A549 treated with DMSO at 1 μM for 4 hours (cell line): ENCODE measurements at places on chromosomes 11 and 22. TPM values are rescaled to one million over a fixed set of nuclear protein-coding genes. Genes with fewer than 3 reads are reported as not detected.

OR52E8 gene
- not detected in 5 replicates for total RNA-seq

FAM168A gene
- total RNA-seq, result 12.0 to 17.6 TPM (median 15.2 TPM) in 5 replicates

ANGPTL5 gene
- total RNA-seq, result not detected in 5 replicates

EED gene
- 26.5 to 32.2 TPM (median 28.4 TPM) in 5 replicates for total RNA-seq

EXT2 gene
- 56.2 to 65.0 TPM (median 61.5 TPM) in 5 replicates for total RNA-seq

MOV10L1 gene
- not detected in 5 replicates for total RNA-seq

H19 gene
- total RNA-seq, result 8.8 to 13.0 TPM (median 10.6 TPM) in 5 replicates

OR52E2 gene
- not detected in 5 replicates for total RNA-seq

TSPAN32 gene
- not detected in 5 replicates for total RNA-seq

KCNJ1 gene
- not detected in 5 replicates for total RNA-seq

CTSC gene
- total RNA-seq, result 67.0 to 77.3 TPM (median 75.5 TPM) in 5 replicates

GNG3 gene
- not detected in 5 replicates for total RNA-seq

PDGFB gene
- 3.5 to 4.7 TPM (median 4.3 TPM) in 5 replicates for total RNA-seq

NAALADL1 gene
- total RNA-seq, result not detected in 5 replicates

PKP3 gene
- total RNA-seq, result 31.8 to 41.0 TPM (median 36.8 TPM) in 5 replicates

BDNF gene
- 7.2 to 10.3 TPM (median 9.3 TPM) in 5 replicates for total RNA-seq

RAB38 gene
- 0.87 to 1.9 TPM (median 1.0 TPM) in 5 replicates for total RNA-seq

PIWIL4 gene
- total RNA-seq, result 0.15 to 0.44 TPM (median 0.21 TPM) in 4 of 5 replicates, not detected in the other

NLRP14 gene
- total RNA-seq, result not detected in 5 replicates

BCO2 gene
- 0.70 to 1.0 TPM (median 0.93 TPM) in 5 replicates for total RNA-seq

CADM1 gene
- 19.2 to 26.0 TPM (median 25.1 TPM) in 5 replicates for total RNA-seq

TUB gene
- 6.9 to 9.0 TPM (median 8.9 TPM) in 5 replicates for total RNA-seq

PTPRJ gene
- 36.5 to 56.4 TPM (median 53.9 TPM) in 5 replicates for total RNA-seq

MAPK8IP1 gene
- total RNA-seq, result 5.6 to 6.9 TPM (median 6.2 TPM) in 5 replicates

GRAMD1B gene
- total RNA-seq, result 34.2 to 50.8 TPM (median 49.1 TPM) in 5 replicates

TRIM51 gene
- not detected in 5 replicates for total RNA-seq

CARD16 gene
- not detected in 5 replicates for total RNA-seq

UQCR10 gene
- total RNA-seq, result 107 to 128 TPM (median 117 TPM) in 5 replicates

PATL1 gene
- total RNA-seq, result 43.8 to 49.6 TPM (median 48.8 TPM) in 5 replicates

CCDC87 gene
- 0.53 to 0.74 TPM (median 0.64 TPM) in 5 replicates for total RNA-seq

CRYBB3 gene
- total RNA-seq, result not detected in 5 replicates

OR52H1 gene
- total RNA-seq, result not detected in 5 replicates

SHISAL1 gene
- 7.7 to 9.2 TPM (median 8.7 TPM) in 5 replicates for total RNA-seq

LAMTOR1 gene
- total RNA-seq, result 131 to 154 TPM (median 137 TPM) in 5 replicates

SUN2 gene
- total RNA-seq, result 30.3 to 38.3 TPM (median 33.6 TPM) in 5 replicates

SPA17 gene
- 17.6 to 24.9 TPM (median 19.6 TPM) in 5 replicates for total RNA-seq

GPR83 gene
- total RNA-seq, result 0.03 to 0.16 TPM (median 0.07 TPM) in 5 replicates

RASSF10 gene
- 7.2 to 11.2 TPM (median 10.4 TPM) in 5 replicates for total RNA-seq

TRIM48 gene
- not detected in 5 replicates for total RNA-seq

RIMBP3B gene
- 0.31 to 0.69 TPM (median 0.50 TPM) in 5 replicates for total RNA-seq

SELENOH gene
- total RNA-seq, result 100 to 153 TPM (median 131 TPM) in 5 replicates

HINFP gene
- total RNA-seq, result 10.4 to 11.9 TPM (median 10.9 TPM) in 5 replicates

STIP1 gene
- 253 to 292 TPM (median 270 TPM) in 5 replicates for total RNA-seq

HEPHL1 gene
- not detected in 5 replicates for total RNA-seq

GRAP2 gene
- total RNA-seq, result not detected in 5 replicates

C11orf91 gene
- total RNA-seq, result 0.35 to 1.6 TPM (median 1.0 TPM) in 5 replicates

UBQLNL gene
- total RNA-seq, result 0.03 TPM in 2 of 5 replicates, not detected in the others

SLC22A6 gene
- not detected in 5 replicates for total RNA-seq

OR2D2 gene
- not detected in 5 replicates for total RNA-seq
